Mesothelial cell of epicardium (in vitro differentiated cells): ENCODE measurements at places on chromosomes 5 and 9. TPM values are rescaled to one million over a fixed set of nuclear protein-coding genes. Genes with fewer than 3 reads are reported as not detected.

MEGF10 gene
- 2.8 to 4.1 TPM (median 3.0 TPM) in 3 replicates for total RNA-seq

BTNL8 gene
- total RNA-seq, result not detected in 3 replicates

DNA sequence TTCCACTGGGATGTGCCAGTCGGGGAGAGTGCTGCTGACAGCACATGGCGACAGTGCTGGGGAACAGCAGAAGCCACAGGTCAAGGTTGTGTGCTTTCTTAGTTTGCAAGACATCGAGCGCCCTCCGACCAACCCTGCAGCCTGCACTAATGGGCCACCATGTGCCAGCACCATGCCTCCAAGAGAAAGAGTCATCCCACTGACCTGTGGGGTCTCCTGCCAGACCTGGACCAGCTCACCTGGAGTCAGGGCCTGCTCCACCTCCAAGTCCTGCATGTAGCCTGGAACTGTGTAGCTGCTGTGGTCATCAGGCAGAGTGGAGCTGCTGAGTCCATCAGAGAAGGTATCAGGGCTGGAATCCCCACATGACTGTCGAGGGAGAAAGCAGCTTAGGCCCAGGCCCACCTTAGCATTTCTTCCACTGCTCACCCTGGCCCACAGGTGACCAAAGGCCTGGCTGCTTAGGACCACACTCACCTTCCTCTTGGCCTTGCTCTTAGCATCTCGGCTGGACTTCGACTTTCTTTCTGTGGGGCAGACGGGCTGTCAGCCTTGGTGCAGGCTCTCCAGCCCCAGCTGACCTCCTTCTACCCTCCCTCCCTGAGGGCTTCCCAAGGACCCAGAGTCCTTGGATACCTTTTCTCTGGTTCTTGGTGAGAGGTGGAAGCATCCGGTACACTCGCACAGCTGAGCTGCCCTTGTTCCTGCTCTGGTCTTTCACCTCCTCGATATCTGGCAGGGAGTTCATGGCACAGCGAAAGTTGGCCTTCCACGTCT lies 4.1 kb downstream of the IRF1 start:
- H3K36me3 ChIP-seq, result peaks cover 24% of the 10 kb centered on the region
- H3K27me3 ChIP-seq, result no peaks in the 10 kb centered on the region
- H3K27ac ChIP-seq, result no peak overlapping the region
- DNase-seq, result peak; percentile 22
- H3K4me1 ChIP-seq, result peaks cover 17% of the 10 kb centered on the region

DNA sequence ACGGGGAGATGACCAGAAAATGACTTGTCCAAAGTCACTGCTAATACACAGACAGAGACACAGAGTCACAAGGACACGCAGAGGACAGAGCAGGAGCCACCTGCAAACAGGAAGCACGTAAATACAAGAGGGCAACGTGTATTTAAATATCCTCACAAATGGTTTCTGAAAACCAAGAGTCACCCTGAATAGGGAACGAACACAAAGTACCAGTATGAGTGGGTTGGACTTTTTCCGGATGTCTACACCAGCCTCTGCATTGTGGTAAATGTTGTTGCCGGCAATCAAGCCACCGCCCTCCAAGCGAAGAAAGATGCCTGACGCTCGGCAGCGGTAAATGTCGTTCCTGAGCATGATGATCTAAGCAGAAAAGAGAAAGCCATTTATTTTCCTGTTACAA lies 44.5 kb downstream of the FBXO10 start:
- H3K27ac ChIP-seq, result no peak overlapping the region
- DNase-seq, result no peak
- H3K36me3 ChIP-seq, result peaks cover 24% of the 10 kb centered on the region

DNA sequence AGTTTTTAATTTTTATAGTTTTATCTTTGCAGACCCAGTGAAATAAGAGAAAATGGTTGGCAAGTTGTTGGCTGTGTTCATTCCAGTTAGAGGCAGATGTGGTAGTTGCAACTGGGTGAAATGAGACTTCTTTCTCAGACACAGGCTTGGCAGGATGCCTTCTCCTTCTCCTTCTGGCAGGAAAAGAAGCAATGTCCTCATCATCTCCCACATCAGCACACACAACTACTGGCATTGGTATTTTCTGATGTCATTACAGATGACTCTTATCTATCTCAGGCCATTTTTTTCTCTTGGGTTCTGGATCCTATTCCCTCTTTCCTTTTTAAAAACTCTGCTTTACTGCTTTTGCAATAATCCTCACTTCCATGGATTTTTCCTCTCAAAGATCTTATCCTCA lies 103.3 kb upstream of the EDIL3 start:
- no peak overlapping the region for H3K4me3 ChIP-seq
- DNase-seq, result no peak
- no peaks in the 10 kb centered on the region for H3K27me3 ChIP-seq
- no peak overlapping the region for H3K27ac ChIP-seq
- peaks cover 8% of the 10 kb centered on the region for H3K4me1 ChIP-seq
